Fibroblast of villous mesenchyme (primary cell): ENCODE measurements at places on chromosomes 7 and 10. TPM values are rescaled to one million over a fixed set of nuclear protein-coding genes. Genes with fewer than 3 reads are reported as not detected.

DNA sequence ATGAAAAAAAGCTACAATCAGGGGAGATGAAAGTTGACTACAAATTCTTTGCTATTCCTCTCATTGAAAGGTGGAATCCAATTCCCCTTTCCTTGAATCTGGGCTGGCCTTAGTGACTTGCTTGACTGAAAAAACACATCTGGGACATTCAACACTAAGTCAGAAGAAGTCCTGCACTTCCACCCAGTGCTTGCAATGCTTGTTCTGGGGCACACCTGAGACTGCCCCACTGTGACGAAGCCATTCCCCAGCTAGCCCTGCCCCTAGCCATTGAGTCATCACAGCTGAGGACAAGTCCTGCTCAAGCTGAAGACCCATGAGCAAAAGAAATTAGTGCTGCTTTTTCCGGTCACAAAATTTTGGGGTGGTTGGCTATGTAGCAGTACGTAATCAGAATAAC is 19.2 kb upstream of the GRID1 start:
- DNase-seq: no peak

- DNase-seq: no peak
These were observed 254.6 kb upstream of the SP8 start for GRCh38 chr7:21041252-21041651.

DNA sequence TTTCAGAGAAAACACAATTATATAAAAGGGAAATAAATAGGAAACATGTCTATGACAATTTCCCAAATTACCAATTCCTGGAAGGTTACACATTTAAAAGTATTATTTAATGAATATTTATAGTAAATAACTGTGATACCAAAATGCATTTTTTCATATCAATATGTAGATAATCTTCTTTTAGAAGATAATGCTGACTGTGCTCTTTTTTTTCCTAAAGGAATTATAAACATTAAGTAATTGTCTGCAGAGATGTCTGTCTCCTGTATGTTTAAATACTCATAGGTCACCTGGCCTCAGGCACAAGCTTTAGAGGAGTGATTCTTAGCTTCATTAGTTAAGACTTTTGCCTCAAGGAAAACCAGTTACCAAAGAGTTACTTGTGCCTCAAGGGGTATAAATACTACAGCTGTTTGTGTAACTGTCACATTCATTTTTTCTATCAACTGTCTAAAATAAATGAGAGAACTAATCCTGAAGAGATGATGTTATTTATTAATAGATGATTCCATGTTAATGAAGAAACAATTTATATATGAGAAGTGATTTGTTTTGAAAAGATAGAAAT is 77.1 kb downstream of the DNAJC1 start:
- DNase-seq: peak; percentile 26

- DNase-seq: no peak
These were observed 18.5 kb downstream of the ESYT2 start for GRCh38 chr7:158810846-158811245.

DNA sequence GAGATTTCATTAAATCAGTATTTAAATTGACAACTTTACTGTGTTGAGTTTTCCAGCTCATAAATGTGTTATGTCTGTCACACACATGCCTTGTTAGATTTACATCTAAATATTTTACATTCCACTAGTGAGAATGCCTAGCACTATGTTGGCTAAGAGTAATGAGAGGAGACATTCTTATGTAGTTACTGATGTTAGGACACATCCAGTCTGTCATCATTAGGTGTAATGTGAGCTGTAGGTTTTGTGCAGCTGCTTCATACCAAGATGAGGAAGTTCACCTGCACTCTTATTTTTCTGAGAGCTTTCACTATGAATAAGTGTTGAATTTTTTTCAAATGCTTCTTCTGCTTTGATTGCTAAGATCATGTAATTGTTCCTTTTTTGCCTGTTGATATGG is 218.0 kb upstream of the IGFBP3 start:
- DNase-seq: peak; percentile 50

DNA sequence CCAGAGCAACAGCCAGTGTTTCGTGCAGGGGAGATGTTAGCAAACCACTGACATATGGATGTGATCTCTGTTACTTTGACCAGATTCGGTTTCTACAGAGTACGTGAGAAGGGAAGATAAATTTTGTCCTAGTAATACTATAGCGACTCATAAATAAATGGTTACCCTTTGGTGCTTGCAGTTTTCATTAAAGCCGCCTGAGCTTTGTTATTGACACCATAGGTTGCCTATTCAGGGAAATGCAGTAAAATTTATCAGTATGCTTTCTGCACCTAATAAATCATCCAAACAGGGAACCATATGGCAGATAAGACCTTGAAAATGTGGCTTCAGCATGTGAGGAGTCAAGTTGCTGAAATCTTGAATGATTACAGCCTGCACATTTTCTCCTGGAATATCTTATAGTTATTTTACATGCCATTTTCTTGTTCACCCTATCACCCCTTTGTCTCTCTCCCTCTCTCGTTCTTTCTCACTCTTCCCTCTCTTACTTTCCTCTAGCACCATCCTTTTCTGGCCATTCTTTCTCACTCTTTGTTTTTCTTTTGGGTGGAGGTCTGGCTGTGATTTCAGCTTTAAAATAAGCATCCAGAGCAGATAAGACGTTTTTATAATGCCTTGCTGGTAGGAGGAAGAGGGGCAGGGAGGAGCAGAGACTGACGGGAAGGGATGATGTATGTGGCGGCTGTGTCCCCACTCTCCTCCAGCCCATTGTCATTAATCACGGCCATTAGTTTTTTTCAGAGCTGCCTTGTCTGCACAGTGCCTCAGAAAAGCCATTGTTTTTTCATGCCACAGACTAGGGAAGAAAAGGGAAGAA is 182.5 kb downstream of the LRMDA start:
- peak; percentile 54 for DNase-seq

TES gene
- total RNA-seq: 93.3 and 101 TPM in 2 replicates

PPP1R9A gene
- total RNA-seq: under 0.01 TPM in 2 replicates
